D721Med (cell line): ENCODE measurements at places on chromosomes 2 and 18.

- no peak for DNase-seq
Measured at GRCh38 chr2:8636041-8636491, 45.8 kb upstream of the ID2 start.

- DNase-seq, result no peak
Measured at GRCh38 chr2:239804161-239805042, 220.7 kb downstream of the NDUFA10 start.

DNA sequence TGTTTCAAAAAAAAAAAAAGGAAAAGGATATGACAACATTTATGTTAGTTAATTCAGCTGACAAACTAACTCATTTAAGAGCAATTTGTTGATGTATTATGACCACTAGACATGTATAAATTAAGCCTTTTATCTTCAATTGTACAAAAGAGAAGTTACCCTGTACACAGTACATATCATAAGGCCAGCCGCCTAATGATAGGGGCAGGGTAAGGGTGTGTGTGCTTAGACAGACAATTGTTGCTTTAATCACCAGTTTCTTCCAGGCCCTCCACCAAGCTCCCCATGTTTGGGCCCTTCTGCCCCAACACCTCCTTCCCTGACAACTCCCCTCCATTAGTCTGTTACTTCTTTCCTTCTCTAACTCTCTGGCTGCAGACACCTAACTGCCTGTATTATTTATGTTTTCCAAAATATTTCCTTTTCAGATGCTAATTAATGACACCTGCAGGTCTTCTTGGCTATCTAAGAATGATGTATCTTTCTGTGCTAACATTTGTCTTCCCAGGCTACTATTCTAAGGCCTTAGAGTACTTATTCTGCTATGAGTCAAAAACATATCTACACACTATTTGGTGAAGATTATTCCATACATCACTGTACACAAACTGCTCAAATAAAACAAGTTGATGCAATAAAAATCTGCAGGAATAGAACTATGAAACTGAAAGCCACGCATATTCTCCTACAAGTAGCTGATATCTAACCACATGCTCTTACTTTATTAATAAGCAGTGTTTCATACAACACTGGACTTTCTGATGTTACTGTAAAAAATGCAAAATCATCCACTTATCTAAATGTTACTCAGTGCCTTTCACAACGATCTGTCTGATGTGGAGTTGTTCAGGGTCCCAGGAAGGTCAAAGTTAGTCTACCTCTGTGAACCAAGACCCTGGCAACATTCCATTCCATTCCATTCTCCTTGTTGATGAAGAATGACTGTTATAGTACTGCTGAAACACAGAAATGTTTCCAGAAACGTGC is 26.4 kb downstream of the TMEM131 start:
- DNase-seq, result no peak

- no peak for DNase-seq
Measured at GRCh38 chr2:6202756-6203155, 510.6 kb downstream of the SOX11 start.

GRCh38 chr2:118530976-118531375 is 316.5 kb downstream of the EN1 start:
- no peak for DNase-seq

- no peak for DNase-seq
Measured at GRCh38 chr2:12032398-12032797, 286.0 kb downstream of the LPIN1 start.

GRCh38 chr2:168583710-168584521 is 127.8 kb downstream of the CERS6 start:
- DNase-seq, result no peak

DNA sequence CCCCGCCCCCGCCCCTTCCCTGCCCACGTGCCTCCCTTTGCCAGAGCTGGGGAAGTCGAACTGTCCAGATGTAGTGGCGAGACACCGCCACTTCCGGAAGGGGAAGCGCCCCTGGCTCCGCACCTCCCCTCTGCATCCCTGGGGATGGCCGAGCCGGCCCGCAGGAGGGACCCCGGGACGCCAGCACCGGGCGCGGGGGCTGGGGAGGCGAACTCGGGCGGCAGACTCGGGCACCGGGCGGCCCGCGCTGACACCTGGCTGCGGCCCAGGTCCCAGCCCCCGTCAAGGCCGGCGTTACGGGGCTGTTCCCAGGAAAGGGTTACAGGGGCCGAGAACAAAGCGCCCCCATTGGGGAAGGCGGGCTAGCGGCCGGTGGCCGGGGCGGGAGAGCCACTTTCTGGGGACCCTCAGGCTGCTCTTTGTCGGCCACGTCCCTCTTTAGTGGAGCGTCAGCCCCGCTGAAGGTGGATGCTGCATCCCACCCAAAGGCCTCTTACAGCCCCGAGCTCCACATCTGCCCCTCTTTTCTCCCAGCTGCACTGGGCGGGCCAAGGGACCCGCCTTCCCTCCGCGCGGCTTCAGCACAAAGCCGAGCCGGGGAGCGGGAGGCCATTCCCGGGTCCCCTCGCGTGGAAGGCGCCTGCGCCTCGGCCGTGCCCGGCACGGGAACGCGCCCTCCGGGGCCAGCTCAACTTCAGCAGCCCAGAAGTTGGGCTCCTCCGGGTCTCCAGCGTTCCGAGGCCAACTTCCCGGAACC is 1.3 kb downstream of the SDC1 start:
- DNase-seq, result no peak

DNA sequence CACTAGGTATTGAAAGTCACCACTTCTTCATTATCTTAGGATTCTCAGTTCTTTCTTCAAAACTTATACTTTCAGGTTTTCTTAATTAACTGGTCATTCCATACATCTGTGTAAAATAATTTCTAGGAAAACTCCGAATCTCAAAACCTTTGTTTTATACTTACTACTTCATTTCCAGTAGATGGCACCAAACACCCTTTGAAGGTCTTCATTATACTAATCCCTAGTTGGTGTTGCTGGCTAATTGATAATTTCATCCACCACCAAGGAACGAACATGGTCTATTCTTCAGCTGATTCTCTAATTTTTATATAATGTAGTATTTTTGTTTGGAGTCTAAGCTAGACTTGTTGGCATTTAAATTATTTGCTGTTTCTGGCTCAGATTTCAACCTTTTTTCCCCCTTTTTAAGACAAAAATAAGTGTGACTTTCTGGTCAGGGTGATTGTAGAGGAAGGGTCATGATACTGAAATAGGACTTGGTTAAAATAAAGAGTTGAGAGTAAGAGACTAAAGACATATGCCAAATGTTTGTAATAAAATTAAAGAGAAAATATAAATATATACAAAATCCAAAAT is 2.8 kb upstream of the MXD1 start:
- no peak for DNase-seq

- no peak for DNase-seq
Measured at GRCh38 chr2:113283704-113284284, 5.1 kb upstream of the PAX8 start.

GRCh38 chr2:165161510-165161909 is 42.3 kb downstream of the SCN3A start:
- DNase-seq, result no peak

DNA sequence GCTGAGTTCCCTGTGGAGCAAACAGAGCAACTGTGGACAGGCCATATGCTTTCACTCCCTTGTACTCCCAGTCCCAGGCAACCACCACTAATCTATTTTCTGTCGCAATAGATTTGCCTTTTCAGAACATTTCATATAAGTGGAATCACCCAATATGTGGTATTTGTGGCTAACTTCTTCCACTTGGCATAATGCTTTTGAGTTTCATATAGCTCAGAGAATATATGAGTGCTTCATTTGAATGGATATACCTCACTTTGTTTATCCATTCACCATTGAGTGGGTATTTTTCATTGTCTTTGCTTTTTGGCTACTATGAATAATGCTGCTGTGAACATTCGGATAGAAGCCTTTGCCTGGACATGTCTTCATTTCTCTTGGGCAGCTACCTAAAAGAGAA is 151.9 kb downstream of the CERS6 start:
- DNase-seq, result no peak

DNA sequence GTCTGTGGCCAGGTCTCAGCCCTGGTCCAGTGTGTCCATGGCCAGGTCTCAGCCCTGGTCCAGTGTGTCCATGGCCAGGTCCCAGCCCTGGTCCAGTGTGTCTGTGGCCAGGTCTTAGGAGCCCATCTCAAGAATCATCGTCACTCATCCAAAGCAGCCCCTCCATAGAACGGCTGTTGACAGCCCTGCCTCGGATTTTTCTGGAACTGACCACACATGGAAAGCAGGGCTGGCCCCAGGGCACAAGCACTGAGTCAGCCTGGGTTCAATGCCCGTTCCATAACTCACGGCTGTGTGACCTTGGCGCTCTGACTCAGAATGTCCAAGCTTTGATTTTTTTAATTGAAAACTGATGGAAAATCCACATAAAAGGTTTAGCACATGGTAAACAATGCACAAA is 59.9 kb upstream of the SNTG2 start:
- no peak for DNase-seq

DNA sequence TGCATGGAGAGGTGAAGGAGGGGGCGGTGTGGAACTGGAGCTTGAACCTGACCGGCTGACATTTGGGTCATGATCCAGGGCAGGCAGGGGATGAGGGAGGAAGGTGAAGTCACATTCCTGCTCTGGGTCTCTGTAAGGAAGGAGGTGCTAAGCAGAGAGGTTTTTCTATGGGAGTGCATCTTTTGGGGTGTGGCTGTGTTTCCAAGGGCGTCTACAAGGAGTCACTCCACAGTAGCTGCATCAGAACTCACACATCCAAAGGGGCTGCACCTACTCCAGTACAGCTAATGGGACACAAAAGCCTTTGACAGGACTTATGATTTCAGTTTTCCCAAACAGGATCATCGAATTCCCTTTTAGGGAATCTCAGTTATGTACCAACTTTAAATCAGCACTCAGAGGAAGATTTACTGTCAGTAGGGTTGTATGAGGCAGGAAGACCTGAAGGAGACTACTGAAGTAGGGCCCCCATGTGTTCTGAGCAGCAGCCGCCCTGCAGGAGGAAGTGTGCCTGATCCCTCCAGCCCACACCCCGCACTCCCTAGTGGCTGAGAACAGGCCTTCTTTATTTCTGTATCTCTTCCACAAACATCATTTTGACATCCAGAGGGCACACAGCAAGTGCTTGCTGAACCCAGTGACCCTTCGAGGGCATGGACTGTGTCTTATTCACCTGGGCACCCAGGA is 137.2 kb downstream of the CELF4 start:
- no peak for DNase-seq

- DNase-seq, result no peak
Measured at GRCh38 chr2:96134421-96134820, 3.9 kb downstream of the ASTL start.

GRCh38 chr2:28539118-28539541 is 43.3 kb downstream of the PLB1 start:
- DNase-seq, result no peak

GRCh38 chr2:217643789-217644301 is 358.9 kb downstream of the TNS1 start:
- DNase-seq, result no peak

DNA sequence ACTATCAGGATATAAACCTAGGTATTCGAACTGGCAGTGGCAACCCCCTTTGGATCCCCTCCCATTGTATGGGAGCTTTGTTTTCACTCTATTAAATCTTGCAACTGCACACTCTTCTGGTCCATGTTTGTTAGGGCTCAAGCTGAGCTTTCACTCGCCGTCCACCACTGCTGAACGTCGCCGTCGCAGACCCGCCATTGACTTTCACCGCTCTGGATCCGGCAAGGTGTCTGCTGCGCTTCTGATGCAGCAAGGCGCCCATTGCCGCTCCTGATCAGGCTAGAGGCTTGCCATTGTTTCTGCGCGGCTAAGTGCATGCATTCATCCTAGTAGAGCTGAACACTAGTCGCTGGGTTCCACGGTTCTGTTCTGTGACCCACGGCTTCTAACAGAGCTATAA is 69.1 kb downstream of the LCLAT1 start:
- DNase-seq, result no peak

GRCh38 chr2:196262606-196263005 is 91.2 kb upstream of the STK17B start:
- no peak for DNase-seq

GRCh38 chr2:137369106-137369505 is 595.2 kb upstream of the HNMT start:
- DNase-seq, result no peak

GRCh38 chr18:1653873-1654272 is 749.2 kb downstream of the ADCYAP1 start:
- no peak for DNase-seq

DNA sequence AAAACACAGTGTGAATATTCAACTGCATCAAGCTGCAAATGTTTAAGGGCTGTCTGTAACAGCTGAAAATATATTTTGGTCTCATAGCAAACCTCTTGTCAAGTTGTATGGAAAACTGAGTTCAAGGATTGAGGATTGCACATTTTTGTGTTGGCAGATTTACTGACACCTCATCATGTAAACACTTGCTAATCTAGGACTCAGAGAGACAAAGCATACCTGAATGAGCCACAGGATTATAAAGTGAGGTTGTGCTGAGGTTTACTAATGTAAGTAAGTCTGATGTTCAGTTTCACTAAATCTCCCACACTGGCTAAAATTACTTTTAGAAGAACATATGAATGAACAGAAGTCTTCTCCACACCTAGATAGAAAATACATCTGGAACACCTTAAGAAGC is 1993.1 kb upstream of the CELF4 start:
- no peak for DNase-seq

- DNase-seq, result no peak
Measured at GRCh38 chr18:56026509-56026908, 438.5 kb upstream of the TCF4 start.

GRCh38 chr2:11568436-11568835 is 34.6 kb downstream of the GREB1 start:
- no peak for DNase-seq

GRCh38 chr2:20604951-20605381 is 45.9 kb downstream of the HS1BP3 start:
- DNase-seq, result no peak

DNA sequence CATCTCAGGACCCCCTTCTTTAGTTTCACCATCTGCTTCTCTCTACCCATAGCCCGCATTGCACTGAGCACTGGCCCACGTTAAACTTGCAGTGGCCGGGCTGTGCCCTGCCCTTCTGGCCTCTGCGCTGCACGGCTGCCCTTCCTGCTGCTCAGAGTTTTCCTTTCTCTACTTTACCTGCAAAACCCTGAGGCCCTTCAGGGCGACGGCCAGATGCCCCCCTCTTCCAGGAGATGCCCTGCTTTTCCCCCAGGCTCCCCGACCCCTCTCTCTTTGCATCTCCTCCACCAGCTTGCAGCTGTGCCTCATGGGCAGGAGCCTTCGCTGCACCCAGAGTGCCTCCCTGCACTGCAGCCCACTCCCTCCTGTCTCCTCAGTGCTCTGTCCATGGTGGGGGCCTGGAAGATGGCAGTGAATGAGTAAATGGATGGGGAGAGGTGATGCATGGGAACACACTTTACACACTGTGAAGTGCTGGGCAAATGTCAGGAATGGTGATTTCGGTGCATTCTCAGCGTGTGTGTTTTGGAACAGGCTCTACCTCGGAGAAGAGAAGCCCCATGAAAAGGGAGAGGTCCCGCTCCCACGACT is 53.8 kb downstream of the NTSR2 start:
- no peak for DNase-seq
